ENCODE measurements at places on chromosomes 4 and X.

GRCh38 chr4:184657144-184657543, 7.6 kb downstream of the PRIMPOL start:
- DNase-seq: no peak

DNA sequence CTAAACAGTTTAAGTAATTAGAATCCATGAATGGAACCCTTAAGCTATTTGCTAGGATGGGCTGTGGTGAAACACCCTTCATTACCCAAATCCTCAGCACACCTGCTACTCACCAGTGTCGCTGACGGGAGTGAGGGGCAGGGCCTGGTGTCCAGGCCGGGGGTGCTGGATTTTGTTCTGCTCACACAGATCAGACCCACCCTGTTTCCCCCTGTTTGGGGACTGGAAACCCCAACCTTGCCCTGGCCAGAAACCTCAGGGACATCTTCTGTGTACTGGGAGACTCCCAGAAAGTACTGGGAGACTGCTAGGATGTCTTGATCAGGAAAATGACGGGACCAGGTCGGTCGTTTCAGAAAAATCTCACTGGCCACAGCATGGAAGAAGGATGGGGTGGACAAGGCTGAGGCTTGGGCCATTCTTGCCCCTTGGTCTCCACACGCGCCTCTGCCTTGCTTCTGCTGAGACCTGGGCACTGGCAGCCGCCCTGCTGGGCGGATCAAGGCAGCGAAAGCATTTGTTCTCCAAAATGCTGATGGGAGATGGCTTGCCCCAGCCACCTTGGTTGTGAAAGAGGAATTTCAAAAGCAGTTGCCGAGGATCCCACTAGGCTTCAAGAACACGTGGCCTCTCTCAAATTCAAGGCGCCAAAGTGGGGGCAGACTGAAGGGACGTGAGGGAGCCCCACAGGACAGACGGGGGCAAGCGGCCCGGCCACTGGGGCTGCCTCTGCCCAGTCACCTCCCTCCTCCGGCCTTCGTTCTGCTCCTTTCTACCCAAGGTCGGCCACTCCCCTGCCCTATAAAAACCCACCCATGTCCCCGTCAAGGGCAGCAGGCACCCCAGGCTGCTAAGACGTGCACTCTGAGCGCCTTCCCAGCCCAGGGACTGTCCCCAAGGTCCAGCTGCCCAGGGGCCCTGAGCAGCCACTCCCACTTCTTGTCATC, 23.5 kb upstream of the PDE6B start:
- DNase-seq: no peak

DNA sequence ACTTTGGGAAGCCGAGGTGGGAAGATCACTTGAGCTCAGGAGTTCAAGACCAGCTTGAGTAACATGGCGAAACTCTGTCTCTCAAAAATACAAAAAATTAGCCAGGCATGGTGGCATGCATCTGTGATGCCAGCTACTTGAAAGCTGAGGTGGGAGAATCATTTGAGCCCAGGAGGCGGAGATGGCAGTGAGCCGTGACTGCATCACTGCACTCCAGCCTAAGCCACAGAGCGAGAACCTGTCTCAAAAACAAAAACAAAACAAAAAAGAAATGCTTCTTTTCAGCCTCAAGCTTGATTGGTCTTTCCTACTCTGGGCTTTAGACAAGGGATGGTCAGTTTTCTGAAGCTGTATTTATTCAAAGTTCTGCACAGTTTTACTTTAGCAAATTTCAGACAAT, 15.8 kb upstream of the DHRSX start:
- DNase-seq: no peak

DNA sequence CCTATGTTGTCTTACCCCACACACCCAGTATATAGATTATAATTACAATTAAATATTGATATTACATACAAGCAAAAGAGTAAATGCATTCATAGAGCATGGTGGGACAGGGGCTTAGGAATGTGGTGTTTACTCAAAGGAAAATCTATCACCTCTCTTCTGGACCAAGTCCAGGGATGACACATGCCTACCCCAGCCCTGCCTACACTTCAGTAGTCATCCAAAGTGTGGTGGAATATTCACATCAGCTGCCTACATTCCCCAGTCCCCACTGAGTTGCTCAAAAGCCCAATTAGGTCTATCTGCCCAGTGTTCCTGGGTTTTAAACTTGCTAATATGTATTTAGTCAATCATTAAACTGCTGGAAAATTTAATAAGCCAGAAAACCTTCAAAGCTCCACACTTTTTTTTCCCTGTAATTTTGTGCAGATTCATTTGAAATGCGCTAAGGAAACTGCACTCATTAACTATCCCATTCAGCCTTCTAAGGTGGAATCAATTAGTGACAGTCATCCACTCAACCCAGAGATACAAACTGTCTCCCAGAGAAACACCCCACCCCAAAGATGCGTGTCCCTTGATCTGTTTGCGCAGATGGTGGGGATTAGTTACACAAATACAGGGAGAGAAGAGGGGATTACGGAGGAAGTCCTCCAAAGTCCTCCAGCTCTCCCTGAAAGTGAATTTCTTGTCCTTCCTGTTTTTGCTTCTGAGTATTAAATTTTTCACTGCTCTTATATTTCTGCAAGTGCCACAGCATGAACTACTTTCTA, 91.7 kb upstream of the KDR start:
- DNase-seq: no peak

DNA sequence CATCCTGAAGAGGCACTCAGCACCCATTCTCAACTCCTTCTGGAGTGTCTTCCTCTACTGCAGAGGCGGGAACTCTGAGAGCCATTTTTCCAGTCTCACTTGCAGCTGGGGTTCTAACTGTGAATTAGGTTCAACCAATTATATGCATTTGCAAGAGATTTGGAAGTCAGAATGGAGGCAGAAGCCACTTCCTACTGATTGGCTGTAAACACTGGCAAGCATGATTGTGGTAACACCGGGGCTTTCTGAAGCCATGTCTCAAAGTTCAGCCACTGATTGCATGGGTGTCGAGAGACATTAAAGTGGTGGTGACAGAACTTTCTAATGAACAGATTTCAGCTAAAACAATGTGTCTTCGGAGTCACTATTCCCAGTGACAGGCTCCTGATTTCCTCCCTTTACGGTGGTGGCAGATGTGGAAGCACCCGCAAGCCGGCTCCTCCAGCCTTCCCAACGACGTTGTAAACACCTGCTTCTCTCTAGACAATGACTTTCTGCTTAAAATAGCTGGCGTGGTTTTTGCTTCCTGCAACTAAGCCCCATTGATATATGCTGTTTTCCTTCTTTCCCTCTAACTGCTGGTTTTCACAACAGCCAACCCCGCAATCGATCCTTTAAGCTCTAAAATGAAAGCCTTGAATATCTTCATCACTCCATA, 92.0 kb downstream of the IRF2 start:
- no peak for DNase-seq

GRCh38 chr4:8089862-8090261, 68.8 kb downstream of the ABLIM2 start:
- DNase-seq: no peak

GRCh38 chrX:26295425-26295824, 79.5 kb downstream of the MAGEB5 start:
- no peak for DNase-seq

Data from stimulated activated CD8-positive, alpha-beta memory T cell treated with anti-CD3 and anti-CD28 coated beads, Interleukin-7, amount 100 ng/mL, for 1 hour (primary cell).